ENCODE measurements at places on chromosomes 5 and 9.

DNA sequence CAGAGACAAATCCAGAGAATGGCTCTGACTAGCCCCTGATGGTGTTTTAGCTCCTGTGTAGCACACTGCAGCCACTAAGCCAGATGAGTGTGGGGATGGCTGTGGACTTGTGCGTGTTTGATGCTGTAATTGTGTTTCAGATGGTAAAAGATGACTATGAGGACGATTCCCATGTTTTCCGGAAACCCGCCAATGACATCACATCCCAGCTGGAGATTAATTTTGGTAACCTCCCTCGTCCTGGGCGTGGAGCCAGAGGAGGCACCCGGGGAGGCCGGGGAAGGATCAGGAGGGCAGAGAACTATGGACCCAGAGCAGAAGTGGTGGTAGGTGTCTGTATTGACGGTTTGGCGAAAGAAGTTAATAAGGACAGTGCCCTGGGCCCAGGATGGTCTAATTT lies 38.0 kb downstream of the HABP4 start:
- DNase-seq = no peak

DNA sequence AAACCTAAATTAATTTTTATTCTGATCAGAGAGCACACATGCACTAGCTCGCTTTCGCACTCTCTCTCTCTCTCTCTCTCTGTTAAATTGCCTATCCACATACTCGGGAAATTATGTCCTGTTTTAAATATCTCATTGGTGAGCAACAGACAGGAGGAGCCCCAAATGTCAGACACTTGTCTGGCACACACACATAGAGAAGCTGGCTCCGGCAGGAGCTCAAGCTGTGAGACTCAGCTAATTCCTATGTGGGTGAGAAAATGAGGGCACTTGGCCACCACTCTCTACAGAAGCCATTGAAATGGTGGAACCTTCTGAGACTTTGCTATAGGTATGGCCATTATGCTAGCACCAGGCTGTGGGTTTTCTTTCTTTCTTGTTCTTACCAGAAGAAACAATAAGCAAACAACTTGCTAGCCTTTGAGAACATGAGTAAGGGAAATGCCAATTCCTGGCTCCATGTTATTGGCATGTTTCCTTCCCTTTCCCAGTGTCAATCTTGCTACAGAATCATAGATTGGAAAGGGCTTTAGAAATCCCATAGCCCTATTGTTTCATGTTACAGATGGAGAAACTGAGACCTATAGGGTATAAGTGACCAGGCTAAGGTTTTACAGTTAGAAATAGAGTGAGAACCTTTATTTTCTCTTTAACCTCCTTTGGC lies 9.0 kb downstream of the RFX3 start:
- DNase-seq = no peak

GRCh38 chr5:159440968-159441367 lies 110.7 kb upstream of the IL12B start:
- no peak for DNase-seq

GRCh38 chr9:96425500-96426169 lies 7.5 kb upstream of the ZNF367 start:
- no peak for DNase-seq

DNA sequence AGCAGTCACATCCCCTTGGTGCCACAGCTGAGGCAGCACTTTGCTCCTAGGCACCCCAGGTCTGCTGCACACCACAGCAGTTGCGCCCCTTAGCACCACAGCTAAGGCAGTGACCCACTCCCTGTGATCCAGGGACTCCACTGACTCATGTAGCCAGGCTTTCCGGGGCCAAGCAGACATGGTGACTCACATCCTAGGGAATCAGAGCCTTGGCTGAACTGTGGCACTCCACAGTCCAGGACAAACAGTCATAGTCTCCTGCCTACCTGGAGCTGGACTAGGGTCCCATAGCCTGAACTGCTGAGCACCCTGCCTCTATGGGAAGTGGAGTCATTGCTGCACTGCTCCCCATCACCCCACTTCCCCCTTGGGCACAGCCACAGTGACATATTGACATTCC lies 338.7 kb downstream of the NPR3 start:
- DNase-seq = no peak

DNA sequence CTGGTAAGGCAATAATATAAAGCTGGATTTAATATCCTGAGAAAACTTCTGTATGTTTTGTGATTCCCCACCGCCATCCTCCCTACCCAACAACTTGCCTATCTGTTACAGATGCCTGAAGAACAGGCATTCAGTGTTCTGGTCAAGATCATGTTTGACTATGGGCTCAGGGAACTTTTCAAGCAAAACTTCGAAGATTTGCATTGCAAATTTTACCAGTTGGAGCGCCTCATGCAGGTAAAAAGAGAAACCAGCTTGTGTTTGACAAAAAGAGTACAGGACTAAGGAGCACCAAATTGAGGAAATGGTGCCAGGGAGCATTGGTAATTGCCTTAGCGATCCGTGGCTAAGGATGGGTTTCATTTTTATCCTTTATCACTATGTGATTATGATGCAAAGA lies 40.0 kb downstream of the GPR21 start:
- DNase-seq = no peak

- DNase-seq = peak; percentile 59
Observed at GRCh38 chr9:98081477-98082219, 25.1 kb downstream of the NANS start.

DNA sequence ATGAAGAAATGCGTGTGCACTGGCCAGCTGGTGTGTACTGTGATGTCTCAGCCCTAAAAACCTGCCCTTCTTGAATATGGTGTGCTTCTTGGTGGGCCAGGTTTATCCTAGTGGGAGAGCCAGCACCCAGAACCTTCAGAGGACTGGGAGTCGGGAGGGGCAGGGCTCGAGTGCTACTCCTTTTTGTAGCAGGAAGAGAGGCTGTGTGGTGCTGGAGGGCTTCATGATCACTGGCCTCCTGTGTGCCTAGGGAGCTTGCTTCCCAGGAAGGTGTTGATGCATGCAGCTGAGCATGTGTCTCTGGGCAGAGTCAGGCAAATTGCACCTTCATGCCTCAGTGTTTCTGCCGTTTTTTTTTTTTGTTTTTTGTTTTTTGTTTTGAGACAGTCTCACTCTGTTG lies 20.0 kb downstream of the PHF2 start:
- no peak for DNase-seq

DNA sequence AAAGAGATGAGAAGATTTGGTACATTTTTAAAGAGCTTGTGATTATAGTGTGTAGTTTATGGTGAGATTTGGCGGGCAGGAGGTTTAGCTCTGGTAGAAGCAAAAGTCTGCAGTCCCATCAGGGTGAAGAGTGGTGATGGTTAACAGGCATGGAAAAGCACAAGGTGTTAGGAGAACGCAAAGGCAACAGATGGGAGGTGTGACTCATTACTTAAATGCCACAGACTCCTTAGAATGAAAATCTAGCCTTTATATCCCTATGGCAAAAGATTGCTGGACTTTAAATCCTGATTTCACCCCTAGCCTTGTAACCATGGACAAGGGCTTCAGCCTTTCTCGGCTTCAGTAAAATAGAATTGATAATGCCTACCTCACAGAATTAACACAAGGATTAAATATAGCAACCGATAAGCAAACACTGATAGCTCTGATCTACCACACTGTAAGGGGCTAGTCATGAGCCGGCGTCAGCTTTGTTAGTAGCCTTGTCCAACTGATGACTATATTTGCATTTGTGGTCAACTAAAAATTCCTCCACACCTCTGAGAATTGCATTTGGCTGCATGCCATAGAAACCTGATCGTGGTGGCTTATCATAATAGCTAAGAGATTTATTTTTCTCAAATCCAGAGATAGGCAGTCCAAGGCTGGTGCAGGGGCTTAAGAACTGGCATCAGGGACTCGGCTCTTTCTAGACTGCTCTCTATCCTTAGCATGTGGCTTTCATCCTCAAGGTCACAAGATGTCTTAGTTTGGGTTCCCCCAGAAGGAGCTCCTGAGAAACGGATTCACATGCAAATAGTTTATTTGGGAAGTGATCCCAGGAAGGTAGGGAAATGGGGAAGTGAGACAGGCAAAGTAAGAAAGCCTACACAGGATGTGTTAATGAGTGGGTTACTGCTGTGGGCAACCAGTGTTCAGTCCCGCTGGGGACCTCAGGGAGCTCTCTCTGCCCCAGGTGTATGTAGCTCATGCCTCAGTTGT lies 19.6 kb downstream of the MFAP3 start:
- DNase-seq = no peak

DNA sequence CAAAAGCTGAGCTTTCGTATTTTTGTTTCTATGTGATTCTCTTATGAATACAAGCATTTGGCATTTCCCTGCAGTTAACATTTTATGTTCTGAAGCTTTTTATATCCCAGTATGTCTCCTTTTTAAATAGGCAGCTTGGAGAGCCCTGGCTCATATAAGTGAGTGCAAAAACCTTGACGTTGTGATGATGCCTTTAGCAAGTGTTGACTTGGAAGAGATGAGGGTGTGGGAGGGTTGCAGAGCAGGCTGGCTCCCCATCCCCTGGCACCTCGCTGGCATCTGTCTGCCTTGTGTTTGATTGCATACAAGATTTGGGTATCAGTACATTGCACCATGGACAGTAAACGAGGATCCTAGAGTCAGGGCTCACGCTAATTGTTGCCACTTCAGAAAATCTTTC lies 42.1 kb upstream of the DIRAS2 start:
- no peak for DNase-seq

DNA sequence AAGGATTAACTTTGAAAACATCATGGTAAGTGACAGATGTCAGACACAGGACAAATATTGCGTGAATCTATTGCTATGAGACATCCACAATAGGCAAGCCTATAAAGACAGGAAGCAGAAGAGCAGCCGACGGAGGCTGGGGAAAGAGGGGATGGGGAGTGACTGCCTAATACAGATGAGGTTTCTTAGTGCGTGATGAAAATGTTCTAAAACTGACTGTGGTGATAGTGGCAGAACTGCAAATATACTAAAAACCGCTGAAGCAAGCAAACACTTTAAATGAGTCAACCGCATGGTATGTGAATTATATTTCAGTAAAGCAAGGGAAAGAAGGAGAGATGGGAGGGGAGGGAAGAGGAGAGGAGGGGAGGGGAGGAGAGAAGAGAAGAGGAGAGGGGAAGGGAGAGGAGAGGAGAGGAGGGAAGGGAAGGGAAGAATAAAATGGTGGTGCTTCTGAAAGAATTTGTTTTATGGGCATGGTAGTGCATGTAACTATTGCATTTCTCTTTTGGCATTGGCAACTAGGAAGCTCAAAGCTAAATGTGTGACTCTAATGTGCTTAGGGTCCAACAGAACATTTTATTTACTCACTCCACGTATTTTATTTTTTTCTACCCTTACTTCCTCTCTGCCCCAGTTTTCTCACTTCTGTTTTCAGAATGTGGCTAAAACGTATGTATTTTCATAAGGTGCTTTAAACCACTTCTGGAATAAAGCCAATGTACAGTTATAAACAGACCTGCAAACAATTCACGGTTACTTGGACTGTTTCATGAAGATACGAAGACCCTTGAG lies 21.3 kb downstream of the AKNA start:
- DNase-seq = peak; percentile 53

DNA sequence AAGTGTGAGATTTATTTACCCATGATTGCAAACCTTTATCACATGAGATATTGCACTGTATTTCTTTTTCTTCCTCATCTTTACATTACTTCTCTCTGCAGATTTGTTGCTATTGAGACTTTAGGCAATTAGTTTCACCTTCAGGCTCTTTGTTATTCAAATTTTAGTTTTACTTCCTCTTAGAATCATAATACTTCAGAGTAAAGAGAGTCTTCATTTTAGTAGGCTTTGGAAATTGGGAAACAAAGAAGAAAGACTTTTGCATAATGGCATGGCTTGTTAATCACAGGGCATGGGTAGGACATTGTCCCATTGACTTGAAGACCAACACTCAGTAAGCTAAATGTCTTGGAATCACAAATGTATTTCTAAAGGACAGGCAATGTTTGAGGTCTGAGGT lies 1.2 kb upstream of the PCDHGA5 start:
- DNase-seq = no peak

GRCh38 chr5:14793851-14794250 lies 77.7 kb downstream of the ANKH start:
- DNase-seq = no peak

DNA sequence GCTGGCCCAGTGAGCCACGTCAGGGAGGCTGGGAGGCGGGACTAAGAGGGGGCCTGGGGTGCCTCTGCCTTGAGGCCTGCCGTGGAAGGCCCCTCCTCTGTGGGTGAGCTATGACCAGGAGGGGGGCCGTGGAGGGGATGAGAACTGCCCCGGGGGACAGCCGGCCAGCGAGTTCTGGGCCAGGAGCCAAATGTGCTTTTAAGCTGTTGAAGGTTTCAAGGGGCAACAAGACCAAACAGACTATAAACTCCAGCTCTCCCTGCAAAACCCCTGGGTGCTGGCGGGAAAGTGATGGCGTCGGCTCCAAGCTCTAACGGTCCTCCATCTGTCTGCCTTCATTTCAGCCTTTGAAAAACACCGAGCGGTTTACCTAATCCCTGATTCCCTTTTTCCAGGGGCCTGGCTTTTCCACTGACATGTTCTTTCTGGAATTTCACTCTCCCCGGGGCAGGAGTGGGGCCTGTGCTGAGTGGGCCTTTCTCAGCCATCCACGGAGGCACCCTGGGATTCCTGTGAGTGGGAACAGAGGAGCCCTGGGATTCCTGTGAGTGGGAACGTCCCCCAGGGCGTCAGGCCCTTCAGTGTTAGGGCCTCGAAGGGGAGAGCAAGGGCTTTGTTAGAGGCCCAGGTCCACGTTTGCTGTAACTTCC lies 65.6 kb downstream of the COL5A1 start:
- DNase-seq = no peak

DNA sequence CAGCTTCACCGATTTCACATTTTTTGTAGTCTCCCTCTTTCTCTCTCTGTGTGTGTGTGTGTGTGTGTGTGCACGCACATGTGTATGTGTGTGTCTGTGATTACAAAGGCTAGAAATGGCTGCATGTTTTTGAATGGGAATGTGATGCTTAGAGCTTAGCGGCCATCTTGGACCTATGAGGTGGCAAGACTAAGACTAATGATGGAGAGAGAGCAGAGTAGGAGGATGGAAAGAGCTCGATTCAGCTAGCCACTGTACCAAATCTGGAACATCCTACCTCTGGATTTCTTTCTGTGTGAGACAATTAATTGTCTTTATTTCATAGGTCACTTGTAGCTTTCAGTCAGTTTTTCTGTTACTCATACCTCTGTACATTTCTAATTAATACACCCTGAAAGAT lies 205.1 kb downstream of the PCSK1 start:
- no peak for DNase-seq

DNA sequence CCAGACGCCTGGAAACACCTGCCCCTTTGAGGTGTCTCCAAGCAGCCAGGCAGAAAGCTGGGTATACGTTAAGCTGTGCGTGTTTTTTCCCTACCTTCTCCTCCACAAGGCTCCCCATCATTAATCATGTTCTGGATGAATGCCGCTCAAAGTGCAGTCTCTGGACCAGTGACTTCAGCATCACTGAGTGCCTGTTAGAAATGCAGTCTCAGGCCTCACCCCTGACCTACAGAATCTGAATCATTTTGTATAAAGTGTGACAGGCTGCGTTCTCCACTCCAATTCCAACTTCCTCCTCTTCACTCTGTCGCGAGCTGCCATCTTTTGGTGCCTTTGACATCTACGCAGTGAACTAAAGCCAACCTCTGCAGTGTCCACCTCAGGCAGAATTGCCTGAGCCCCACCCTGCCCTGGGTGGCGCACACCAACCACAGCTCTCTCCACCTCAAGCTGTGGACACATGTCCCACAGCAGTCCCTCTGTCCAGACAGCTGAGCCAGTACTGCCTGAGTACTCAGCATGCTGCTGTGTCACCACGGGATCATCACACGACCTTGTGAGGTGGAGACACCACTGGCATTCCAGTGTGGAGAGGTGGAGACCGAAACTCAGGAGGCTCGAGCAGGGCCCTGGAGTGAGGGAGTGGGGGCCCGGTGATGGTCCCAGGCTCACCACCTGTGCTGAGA lies 14.2 kb downstream of the PTPN3 start:
- no peak for DNase-seq

All from activated CD4-positive, alpha-beta T cell treated with anti-CD3 and anti-CD28 coated beads, Interleukin-2, amount 50 U/mL, for 48 hours (primary cell).